ENCODE measurements at places on chromosomes 13 and 19.

DNA sequence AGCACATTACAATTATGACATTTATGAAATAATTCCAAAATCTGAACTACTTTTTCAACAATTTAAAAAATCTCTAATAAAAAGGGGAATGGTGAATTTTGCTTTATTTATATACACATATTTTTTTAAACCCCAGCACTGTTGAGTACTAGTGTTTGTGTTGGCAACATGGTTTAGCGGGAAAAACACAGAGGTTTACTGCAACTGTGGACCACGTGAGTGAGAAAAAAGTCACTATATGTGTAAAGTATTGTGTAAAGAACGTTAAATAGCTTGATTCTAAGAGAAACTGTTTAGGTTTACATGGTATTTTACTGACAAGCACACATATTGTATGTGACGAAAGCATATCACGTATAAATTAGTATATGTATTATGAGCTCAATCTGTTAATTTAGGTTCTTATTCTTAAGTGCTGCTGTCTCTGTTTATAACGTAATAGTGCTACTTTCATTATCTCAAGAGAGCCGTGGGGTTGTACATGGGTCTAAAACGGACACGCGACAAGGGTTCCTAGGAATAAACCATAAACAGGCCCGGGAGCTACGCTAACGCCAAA is 617 bp downstream of the SKA3 start:
- no peak for DNase-seq

- peak; percentile 39 for DNase-seq
Observed at GRCh38 chr13:92843549-92843948, 383.1 kb upstream of the GPC6 start.

DNA sequence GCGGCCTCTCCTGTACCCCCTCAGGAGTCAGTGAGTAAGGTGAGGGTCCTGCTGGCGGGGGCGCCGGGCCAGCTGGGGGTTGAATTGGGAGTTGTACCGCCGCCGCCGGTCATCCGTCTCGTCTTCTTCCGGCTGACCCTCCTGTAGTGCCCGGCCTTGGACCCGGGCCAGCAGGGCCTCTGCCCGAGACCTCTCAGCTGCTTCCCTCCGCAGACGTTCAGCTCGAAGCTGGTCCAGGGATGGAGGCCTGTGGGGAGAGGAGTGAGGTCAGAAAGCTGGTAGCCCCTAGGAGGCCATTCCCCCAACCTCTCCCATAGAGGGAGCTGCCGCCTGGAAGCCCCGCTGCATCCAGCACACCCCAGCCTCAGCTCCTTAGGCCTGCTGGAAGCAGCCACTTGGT is 3.8 kb downstream of the LENG1 start:
- DNase-seq, result no peak

DNA sequence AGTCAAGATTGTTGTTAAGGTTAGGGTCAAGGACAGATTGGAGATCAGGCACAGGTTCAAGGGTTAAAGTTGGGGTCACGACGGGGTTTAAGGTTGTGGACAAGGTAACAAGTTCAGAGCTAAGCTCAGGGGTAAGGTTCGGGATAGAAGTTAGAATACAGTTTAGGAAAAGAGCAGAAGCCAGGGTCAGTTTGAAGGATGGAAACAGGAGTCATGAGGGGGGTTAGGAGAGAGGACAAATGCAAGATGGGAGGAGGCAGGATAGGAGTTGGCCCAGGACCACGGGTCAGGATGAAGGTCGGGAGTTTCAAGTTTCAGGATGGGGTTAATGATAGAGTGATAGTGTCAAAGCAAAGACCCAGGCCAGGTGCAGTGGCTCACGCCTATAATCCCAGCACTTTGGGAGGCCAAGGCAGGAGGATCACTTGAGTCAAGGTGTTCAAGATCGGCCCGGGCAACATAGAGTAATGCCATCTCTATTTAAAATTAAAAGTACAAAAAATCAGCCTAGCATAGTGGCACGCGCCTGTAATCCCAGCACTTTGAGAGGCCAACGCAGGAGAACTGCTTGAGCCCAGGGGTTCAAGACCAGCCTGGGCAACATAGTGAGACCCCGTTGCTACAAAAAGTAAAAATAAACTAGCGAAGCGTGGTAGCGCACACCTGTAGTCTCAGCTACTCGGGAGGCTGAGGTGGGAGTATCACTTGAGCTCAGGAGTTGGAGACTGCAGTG is 7.7 kb downstream of the NPHS1 start:
- no peak for DNase-seq

DNA sequence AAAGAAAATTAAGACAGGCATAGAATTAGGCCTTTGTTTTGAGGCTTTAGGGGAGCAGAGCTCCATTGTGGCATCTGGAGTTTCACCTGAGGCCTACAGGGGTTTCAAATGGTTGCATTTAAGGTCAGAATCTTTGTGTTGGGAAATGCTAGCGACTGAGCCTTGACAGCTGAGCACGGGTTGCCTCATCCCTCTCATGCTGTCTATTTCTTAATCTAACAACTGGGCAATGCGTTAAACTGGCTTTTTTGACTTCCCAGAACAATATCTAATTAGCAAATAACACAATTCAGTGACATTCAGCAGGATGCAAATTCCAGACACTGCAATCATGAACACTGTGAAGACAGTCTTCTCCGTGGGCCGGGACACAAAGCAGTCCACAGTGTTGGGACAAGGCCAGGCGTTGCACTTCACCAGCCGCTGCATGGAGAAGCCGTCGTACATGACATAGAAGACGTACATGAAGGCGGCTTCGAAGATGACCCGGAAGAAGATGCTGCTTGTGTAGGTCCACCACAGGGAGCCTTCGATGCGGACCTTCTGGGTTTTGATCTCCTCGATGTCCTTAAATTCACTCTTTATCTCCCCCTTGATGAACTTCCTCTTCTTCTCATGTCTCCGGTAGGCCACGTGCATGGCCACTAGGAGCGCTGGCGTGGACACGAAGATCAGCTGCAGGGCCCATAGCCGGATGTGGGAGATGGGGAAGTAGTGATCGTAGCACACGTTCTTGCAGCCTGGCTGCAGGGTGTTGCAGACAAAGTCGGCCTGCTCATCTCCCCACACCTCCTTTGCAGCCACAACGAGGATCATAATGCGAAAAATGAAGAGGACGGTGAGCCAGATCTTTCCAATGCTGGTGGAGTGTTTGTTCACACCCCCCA is 3.8 kb downstream of the GJB2 start:
- no peak for DNase-seq

GRCh38 chr13:71820699-71821098 is 46.3 kb downstream of the DACH1 start:
- DNase-seq, result no peak

DNA sequence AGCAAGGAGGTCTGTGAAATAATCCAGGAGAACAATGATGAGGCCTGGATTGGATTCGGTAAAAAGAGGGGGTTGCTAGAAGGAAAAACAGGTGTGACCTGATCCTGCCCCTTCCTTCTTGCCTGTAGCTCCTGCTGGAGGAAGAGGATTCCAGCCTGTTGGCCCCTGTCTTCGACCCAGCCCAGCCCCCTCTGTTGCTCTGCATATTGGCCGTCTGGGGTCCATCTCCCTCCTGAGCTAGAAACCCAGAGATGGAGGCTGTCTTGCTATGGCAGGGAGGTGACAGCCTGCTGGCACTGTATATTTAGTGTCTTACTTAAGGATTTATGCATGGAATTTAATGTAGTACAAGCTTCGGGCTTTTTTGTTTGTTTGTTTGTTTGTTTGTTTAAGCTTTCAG is 6.6 kb downstream of the DMRTC2 start:
- no peak for DNase-seq

GRCh38 chr19:42148266-42148665 is 16.0 kb upstream of the POU2F2 start:
- no peak for DNase-seq

DNA sequence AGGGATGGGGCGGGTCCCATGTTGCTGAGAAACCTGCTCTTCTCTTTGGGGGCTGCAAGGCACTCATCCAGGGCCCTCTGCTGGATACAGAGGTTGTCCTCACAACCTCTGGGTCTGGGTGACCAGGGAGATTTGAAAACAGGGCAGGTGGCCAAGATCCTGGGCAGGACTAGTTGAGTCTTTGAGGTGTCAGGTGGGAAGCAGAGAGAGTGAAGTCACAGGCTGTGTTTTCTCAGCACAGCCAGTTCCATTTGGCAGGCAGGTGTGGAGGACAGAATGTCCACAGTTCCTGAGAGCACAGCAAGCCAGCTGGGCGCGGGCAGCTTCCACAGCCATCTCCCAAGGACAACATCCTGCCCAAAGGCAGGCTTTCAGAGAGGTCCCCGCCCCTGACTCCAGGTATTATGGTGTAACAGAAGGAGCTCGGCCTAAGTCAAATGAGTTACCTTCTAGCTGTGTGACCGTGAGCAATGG is 118.8 kb downstream of the NUFIP1 start:
- no peak for DNase-seq

- peak; percentile 98 for DNase-seq
Observed at GRCh38 chr19:11639602-11640471, 42.6 kb downstream of the ZNF627 start.

- no peak for DNase-seq
Observed at GRCh38 chr13:111513766-111514609, 193.5 kb downstream of the TEX29 start.

- DNase-seq, result no peak
Observed at GRCh38 chr19:18091217-18091608, 4.5 kb upstream of the IL12RB1 start.

DNA sequence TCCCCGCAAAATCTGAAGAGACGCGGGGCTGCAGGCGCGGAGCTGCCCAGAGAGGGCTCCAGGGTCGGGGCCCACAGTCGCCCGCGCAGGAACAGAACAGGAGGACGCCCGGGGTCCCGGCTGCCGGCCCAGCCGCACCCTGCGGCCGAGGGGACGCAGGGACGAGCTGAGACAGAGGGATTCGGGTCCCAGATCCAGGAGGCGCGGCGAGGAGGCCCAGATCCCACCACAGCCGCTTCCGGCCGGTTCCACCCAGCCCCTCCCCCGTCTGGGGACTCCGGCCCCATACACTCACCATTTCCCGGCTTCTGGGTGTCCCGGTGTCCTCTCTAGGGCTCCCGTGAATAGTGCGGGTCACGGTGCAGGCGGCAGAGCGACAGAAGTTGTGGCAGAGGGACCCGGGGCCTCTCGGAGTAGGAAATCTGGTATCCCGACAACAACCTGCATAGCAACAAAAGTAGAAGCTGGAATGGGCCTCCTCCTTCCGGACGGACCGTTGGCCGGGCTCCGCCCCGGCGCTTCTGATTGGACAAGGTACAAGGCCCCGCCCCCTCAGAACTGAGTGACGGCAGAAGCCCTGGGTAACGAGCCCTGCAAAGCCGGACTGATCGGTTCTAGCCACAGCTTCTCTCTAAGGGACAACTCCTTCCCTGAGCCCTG is at the start of gene ZNF20:
Gene ZNF20, minus strand, starts transcription at position 466 of the 660 bp plus-strand sequence. Its CDS starts 168 bp downstream, at position 298.
- DNase-seq, result peak; percentile 97

DNA sequence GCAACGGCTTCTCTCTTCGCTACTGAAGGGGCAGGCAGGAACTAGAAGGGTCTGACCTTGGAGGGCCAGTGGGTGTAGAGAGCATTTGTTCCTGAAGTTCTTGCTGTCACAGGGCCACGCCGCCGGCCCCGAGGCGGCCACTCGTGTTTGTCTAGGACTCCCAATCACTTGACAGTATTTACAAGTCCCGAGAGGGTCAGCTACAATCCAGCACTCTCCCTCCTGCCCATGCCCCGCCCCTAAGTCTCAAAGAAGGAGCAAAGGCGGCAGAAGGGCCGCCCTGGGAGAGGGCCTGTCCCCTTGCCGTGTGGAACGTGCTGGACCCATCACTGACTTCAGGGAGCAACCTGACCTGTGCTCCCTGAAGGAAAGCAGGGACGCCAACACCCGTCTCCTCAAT is 118.5 kb downstream of the STK24 start:
- no peak for DNase-seq

- no peak for DNase-seq
Observed at GRCh38 chr19:29667901-29668341, 2.7 kb downstream of the PLEKHF1 start.

GRCh38 chr19:45958769-45959516 is 14.7 kb downstream of the NOVA2 start:
- DNase-seq, result no peak

DNA sequence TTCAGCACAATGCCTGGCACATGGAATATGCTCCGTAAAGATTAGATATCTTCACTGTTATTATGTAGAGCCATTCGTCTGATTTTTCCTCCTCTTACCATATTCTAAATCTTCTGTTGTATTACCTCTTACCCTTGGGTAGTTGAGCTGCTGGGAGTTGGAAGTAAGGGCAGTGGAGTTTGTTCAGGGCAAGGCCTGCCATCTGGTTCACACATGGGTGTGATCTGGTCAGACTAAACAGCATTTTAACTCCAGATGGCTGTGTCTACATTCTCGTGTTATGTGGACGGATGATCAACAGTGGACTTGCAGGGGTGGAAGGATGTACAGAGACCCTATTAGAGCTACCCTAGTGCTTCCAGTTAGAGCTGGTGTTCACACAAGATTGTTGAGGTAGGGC is 164.9 kb downstream of the ZIC5 start:
- no peak for DNase-seq

- DNase-seq, result no peak
Observed at GRCh38 chr13:79662882-79663281, 181.9 kb downstream of the NDFIP2 start.

DNA sequence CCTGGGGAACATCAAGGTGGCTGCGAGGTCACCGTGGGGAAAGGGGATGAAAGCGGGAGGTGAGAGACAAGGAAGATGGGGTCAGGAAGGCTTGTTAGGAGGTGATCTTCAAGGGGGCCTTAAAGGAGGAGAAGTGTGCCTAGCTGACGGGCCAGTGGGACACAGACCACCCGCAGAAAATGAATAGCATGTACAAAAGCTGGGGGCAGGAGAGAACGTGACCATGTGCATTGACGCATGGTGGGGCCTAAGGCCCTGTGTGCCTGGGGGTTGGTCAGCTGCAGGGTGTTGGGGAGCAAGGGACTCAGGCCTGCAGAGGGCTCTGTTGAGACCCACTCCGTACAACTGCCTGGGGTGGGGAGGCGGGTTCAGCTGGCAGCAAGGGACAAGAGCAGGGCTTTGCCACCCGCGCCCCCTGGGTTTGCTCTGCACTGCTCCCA is 5.9 kb downstream of the RAB8A start:
- DNase-seq, result no peak

GRCh38 chr19:11138601-11139300 is 16.8 kb downstream of the SPC24 start:
- DNase-seq, result peak; percentile 78

- no peak for DNase-seq
Observed at GRCh38 chr13:23322353-23323336, 110.9 kb downstream of the SACS start.

Data from AG08395 (cell line).